ENCODE measurements at places on chromosomes 1 and 21.

DNA sequence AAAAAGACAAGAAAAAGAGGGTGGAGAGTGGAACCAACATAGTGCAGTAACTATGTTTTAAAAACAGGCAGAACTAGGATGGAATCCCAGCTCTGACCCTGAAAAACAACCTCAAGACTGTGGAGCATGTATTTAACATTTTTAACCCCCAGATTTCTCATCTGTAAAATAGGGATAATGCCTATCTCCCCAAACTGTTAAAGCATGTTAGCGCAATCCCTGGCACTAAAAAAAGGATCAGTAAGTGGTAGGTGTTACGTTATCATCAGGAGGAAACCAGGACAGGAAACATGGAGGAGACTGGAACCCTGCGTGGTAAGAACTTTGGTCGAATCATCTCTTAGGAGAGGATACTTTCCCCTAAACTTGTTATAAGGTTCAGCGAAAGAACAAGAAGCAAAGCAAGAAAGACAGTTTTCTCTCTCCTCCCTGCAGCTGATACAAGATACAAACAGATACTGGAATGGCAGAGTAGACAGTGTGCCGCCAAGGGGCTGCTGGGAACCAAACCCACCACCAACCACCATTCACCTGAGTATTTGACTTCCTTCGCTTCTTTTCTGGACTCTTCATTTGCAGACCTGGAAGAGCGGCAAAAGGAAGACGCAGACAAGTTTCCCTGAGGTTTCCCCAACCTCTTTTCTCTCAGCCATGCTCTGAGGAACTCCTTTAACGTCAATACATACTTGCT is 991 bp downstream of the PYGO2 start:
- DNase-seq: no peak

- no peak for DNase-seq
These were observed 185.1 kb upstream of the GREM2 start for GRCh38 chr1:240797050-240797449.

- DNase-seq: no peak
These were observed 2.8 kb upstream of the C1orf162 start for GRCh38 chr1:111471012-111471411.

GRCh38 chr1:167601442-167602383 is 28.3 kb upstream of the RCSD1 start:
- no peak for DNase-seq

DNA sequence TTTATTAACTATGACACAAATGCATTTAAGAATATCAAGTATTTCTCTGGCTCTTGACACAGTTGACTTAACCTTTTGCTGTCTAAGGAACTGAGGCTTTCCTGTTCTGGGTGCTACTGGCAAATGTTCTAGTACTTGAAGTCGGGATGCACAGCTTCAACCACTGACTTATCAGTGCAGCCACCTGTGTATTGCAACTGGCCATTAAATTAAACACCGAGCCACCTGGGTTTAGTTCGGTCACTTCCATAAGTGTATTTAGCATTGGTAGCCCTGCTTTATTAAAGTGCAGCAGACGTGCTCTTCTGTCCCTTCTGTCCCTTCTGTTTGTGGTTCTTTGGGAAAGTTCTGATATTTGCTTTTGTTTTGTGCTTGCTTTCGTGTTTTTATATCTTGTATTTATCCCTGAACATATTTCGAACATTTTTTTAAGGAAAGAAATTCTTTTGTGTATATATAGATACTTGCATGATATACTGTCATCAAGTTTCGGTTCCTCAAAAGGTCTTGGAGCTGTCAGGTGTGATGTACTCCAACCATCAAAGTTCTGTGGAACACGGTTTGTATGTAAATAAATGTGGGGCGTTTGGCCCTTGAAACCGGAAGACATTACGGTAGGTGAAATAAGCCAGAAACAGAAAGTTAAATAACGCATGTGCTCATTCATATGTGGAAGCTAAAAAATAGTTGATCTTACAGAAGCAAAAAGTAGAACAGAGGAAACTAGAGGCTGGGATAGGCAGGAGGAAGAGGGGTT is 297.9 kb upstream of the GREM2 start:
- no peak for DNase-seq

All from NCI-H1105 (cell line).